KG1 (cell line): ENCODE measurements at places on chromosomes 5 and 9.

GRCh38 chr5:10913841-10914240 is 152.8 kb upstream of the DAP start:
- peak; percentile 26 for DNase-seq

GRCh38 chr9:89835666-89836065 is 230.9 kb downstream of the GADD45G start:
- DNase-seq: no peak

DNA sequence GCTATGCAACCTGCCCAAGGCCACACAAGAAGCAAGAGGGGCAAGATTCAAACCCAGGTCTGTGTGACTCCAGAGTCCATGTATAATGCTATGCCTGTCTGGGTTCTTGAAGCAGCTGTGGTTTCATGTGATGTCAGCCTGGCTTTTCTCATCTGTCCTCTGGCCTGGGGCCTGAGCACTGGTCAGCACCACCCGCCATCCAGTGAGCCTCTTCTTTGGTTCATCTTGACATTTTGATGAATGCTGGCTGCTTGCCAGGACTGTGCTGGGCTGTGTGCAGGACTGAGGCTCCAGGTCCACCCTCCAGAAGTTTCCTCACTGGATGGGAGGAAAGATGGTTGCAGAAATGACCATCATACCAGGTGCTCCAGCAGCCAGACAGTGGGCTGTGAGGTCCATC is 61.5 kb downstream of the TSTD2 start:
- DNase-seq: no peak

DNA sequence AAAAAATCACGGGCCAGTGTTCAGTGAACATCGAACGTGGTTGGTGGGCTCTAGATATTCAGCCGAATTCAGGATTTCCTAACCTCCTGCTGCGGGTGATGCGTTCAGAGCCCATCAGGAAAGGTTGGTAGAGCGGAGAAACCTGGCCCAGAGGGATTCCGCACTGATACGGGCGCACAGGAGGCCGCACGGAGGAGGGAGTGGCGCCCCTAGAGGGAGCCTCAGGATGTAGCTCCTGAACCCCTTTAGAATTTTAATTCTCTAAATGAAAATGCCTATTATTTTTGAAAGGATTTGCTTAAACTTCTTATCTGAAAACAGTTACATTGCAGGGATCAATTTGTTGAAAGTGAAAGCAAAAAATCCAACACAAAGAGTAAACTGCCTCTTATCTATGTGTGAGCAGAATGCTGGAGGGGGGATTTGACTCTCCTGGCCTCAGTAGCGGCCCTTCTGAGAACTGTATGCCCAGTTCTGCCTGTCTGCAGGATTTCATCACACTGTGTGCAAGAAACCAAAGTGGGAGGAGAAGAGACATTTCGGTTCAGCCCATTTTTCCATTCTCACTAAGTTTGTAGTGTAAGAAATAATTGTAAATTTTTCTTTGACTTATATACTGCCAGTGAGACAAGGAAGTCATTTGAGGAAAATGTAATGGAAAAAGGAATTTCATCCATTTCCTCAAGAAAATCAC is 75.9 kb downstream of the TENT4A start:
- DNase-seq: no peak

- DNase-seq: peak; percentile 72
Measured at GRCh38 chr5:119070578-119070827, 384 bp upstream of the DMXL1 start.

DNA sequence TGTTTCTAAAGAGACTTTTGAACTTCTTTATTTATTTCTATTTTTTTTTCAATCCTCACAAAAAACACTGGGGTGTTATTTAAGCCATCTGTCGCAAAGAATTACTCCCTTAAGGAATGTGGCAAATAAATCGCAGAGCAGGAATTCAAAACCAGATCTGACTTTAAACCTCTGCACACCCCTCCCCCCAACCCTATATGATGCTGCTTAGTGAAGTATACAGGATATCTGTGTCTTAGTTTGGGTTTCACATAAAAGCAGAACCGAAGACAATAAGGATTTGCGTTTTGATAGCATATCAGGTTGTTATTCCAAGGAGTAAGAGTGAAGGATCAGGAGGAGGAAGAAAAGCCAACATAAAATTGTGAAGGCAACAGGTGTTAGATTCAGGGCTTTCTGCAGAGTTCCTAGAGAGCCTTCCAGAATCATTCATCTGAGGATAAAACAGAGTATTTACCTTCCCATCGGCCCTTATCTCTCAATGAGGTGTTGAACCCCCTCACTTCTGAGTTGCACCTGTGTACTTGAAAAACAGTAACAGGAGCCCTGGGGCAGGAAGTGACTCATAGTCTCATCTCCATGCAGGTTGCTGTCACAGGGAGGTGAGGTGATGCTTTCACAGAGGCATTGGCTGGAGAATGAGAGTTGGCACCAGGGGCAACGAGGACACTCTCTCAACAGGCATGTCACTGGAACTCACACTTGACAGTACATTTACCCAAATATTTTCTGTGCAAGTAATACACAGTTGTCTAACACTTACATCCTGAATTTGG is 33.5 kb upstream of the DMRT3 start:
- no peak for DNase-seq

DNA sequence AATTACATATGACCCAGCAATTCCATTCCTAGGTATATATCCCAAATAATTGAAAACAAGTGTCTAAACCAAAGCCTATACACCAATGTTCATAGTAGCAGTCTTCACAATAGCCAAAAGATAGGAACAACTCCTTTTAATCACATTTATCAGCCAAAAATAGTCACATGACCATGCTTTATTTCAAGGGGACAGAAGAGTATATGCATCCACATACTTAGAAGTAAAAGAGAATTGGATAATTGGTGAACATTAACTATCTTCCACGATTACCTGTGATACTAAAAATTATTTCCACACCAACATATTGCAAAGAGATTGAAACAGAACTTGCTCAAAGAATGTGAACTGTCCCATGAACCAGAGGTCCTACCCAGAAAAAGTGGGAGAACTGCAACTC is 51.8 kb upstream of the FOXE1 start:
- DNase-seq: no peak

- DNase-seq: no peak
Measured at GRCh38 chr9:93262537-93263310, 78.8 kb downstream of the WNK2 start.

GRCh38 chr5:52910071-52910470 is 79.1 kb upstream of the ITGA2 start:
- no peak for DNase-seq

DNA sequence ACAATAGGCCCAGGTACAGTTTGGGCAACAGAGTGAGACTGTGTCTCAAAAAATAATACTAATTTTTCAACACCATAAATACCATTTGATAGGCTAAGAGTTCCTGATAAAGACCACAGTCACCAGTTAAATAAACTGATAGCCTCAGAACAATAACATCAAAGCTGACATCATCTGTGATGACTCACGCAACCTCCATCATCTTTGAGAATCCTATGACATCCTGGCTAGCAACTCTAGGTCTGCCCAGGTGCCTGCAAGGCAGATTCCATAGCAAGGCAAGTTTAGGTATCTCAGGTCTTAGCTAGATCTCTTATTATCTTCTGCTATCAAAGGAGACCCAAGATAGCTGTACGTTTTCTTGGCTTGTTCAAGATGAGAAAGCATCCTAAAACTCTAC is 30.5 kb upstream of the UBAP2 start:
- DNase-seq: no peak

DNA sequence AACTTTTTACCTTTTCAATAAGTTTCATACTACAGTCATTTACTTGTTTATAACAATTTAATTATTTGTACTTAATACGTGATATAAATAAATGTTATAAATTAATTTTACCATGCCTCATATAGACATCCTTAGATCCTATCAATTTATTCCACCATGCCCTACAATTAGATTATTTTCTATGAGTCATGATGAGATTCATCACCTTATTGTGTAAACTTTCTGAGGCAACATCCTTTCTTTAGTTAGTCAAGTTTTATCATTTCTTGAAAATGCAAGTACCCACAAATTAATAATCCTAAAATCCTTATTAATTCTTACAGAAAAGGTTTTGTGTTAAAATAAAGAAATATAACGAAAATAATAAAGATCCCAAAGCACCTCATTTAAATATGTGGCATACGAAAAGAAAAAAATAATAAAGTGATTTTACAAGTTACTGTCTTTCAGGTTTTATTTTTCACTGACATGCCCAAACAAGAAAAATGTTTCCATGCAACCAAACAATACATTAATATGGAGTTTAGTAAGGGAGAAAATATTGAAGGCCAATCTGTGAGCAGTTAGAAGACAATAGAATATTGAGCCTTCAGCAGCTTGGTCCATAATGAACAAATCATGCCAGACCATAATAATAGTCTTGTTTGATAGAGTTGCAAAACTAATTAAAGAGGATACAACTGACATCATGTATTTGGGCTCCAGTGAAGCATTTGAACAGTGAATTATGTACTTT is 188.7 kb upstream of the MRPS30 start:
- DNase-seq: no peak

DNA sequence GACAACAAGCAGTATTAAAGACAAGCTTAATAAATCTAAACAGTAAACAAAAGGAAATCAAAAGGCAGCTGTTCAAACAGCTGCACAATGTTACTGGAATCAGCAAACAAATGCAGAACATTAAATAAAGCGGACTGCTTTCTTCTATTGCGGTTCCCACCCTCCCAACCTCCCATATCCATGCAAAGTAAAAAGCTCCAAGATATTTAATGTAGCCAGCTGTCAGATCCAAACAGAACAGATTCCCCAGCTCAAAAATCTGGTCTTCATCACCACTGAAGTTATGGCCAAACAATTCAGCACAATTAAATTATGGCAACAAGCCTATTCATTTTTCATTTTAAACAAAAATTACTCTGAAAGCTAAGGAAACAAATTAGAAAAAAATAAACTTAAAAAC is 75.9 kb downstream of the SLC38A9 start:
- no peak for DNase-seq
